ENCODE measurements at places on chromosomes 3 and 15.

DNA sequence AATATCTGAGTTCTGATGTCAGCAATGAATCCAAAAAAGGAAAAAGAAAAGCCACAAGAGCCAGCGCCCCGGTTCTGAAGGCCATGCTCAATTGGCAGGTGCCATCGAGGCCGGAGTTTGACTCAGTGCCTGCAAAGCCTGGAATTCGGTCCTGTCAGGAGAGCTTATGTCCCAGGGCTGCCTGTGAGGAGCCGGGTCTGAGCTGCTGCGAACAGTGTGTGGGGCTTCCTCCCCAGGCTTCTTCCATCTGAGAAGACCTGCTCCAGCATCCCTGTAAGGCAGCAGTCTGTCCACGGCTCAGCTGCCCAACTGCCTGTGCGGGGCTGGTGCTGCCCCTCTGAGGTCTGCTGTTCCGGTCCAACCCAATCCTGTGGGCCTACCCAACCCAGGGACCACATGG, 46.1 kb downstream of the ROPN1B start:
- DNase-seq = no peak

- no peak for DNase-seq
Observed at GRCh38 chr3:12663401-12663935, 449 bp downstream of the RAF1 start.

GRCh38 chr3:8324747-8325146, 176.9 kb upstream of the LMCD1 start:
- DNase-seq = peak; percentile 71

- no peak for DNase-seq
Observed at GRCh38 chr3:149716984-149717383, 35.3 kb downstream of the COMMD2 start.

DNA sequence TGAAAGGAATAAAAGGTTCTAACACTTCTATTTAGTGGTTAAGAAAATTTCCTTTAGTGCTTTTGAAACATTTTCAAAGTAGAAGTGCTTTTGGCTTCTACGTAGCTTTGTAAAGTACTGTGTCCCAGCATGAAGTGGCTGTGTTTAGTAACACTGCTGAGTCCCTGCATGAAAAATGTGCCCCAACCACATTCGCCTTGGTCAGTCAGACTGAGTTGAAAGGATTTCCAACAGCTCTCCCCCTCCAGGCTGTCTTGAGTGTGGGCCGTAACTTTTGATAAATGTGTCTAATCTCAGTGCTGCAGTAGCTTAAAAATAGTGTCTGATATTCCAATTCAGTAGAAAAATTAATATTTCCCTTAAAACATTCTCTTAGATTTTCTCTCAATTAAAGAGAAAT, 115.0 kb downstream of the NR1D2 start:
- DNase-seq = no peak

- no peak for DNase-seq
Observed at GRCh38 chr15:66633938-66634250, 68.1 kb upstream of the LCTL start.
